DMS79 treated with DMSO at 0.1 percent for 48 hours (cell line): ENCODE measurements at places on chromosomes 4 and X.
A peak's percentile ranks its signal among the peaks of the same experiment; 100 is the strongest.

- no peak for DNase-seq
Observed at GRCh38 chr4:67522851-67523671, 22.2 kb downstream of the CENPC start.

DNA sequence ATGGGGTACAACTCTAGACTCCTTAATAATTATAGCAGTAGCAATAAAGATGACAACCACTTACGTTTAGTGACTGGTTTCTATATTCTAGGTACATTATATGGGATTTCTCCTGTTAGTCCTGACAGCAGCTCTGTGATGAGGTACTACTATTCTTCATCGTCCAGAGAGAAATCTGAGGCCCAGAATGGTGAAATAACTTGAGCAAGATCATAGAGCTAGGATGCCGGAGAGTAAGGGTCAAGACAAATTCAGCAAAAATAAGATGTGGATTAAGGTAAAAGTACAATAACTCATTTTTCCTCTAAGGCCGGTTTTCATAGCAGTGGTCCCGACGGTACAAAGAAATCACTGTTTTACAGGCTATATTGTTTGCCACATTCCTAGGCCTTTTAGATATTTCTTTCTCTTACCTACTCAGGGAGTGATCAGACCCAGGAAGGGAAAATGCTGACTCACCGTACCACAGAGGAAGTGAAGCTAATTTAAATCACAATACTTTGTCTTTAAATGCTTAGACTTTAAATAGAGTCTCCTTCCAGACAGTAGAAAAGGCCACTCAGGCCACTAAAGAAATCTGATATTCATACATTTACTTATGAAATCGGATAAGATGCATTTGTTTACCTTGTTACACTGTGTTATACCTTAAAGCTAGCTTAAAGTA, 2023.0 kb upstream of the AGA start:
- no peak for DNase-seq

- no peak for DNase-seq
Observed at GRCh38 chr4:40750461-40751258, 905 bp downstream of the NSUN7 start.

- no peak for DNase-seq
Observed at GRCh38 chrX:119622356-119623232, 16.4 kb upstream of the NKRF start.

GRCh38 chr4:180009316-180009715, 2233.9 kb upstream of the TENM3 start:
- no peak for DNase-seq

- no peak for DNase-seq
Observed at GRCh38 chr4:98509721-98510120, 148.7 kb downstream of the TSPAN5 start.

DNA sequence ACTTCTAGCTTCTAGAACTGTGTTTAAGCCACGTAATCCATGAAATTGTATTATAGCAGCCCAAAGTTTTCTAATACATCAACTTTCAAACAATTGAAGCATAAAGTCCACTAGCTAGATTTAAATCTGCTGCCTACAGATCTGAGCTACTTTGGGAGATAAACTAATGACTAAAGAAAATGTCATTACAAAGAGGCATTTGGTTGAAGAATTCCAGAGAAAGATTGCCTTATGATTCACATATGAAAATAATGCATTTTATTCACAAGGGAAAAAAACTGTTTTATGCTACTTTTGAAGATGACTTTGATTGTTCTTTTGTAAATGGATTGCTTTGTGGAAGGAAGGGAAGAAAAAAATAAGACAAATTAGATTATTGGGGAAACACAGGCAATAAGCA, 124.1 kb upstream of the SLIT2 start:
- no peak for DNase-seq

DNA sequence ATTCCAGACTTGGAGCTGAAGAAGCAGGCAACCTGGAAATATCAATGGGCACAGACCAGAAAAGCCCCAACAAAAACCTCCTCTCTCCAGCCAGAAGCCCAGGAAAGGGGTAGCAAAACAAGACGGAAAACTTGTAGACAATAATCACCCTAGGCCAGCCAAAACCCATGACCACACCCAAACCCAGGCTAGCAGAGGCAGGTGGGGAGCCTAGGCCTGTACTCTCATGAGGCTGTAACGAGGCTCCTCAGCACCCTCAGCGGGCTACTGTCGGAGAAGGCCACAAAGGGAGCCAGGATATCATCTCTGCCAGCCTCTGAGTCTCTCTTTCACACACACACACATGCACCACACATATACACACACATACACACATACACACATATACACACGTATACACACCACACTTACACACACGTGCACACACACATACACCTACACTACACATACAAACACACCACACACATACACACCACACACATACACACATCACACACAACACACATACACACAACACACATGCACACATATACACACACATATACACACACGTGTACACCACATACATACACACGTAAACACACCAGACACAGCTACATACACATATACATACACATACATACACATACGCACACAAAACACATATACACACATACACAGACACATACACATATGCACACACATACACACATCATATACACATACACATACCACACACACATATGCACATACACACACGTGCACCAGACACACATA, 90.6 kb downstream of the FHDC1 start:
- DNase-seq: no peak

DNA sequence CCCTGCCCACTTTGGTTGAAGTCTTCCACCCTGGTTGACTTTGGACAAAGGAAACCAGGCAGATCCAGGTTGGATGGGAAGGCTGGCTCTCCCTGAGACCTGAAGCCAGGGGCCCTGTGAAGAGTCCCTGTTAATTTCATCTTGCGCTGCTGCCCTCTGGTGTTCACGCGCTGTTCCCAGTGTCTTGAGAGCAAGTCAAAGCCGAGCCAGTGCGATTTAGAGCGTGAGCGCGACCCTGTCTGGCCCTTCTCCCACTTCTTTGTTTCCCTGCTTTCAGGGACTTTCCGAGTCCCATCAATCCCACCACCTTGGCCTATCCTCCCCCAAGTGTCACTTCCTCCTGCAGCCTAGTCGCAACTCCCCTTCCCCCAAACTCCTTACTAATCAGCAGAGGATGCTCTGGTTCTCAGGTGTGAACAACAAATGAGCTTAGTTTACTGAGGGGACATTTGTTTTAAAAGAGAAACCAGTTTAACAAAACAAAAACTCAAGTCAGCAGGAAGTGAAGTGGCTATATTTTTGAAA, 25.8 kb upstream of the CHRNA9 start:
- DNase-seq: no peak

- no peak for DNase-seq
Observed at GRCh38 chr4:150289881-150290280, 211.6 kb downstream of the DCLK2 start.

DNA sequence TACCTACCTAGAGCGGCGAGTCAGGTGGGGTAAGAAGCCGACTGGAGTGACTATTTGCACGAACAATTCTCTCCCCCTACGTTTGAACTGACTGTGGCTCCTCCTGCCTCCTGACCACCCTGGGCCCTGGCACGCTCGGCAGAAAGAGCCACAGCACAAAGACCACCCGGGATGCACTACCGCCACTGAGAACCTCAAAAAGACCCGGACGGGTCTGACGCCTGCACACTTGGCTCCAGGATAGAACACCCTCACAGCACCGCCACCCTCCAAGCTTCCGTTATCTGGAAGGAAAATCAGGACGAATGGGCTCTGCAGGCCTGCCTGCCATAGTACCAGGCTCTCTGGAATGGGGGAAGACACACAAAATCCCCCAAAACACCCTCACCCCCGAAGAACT, 2.2 kb downstream of the LRPAP1 start:
- DNase-seq: no peak

- no peak for DNase-seq
Observed at GRCh38 chr4:77399831-77400230, 205.8 kb upstream of the CXCL13 start.

- DNase-seq: no peak
Observed at GRCh38 chrX:45479835-45480422, 279.3 kb upstream of the DIPK2B start.

DNA sequence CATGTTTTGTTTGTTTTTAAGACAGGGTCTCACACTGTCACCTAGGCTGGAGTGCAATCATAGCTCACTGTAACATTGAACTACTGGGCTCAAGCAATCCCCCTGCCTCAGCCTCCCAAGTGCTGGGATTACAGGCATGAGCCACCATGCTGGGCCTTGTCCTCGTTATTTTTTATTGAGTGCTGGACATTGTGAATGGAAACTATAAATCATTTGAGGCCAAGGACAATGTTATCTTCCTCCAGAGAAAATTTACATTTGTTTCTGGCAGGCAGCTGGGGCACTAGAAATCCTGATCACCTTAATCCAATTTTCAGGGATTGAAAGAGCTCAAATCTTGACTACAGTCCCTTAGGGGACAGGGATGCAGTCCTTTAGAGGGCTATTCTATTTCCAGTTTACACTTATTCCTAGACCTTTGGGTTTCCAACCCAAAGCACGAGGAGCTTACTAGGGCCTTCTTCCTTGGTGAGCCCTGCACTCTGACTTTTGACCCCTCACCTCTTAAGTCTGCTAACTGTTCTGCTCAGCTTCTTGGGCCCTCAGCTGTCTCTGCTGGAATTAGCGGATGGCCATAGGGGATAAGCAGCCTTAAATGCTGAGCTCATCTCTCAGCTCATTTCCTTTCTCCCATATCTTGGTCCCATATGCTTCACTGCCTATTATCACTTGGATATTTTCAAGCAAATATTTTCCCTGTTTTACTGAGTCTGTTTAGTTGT, 23.0 kb upstream of the PDZD4 start:
- DNase-seq: no peak

GRCh38 chrX:68746988-68747387, 81.8 kb upstream of the EFNB1 start:
- DNase-seq: peak; percentile 5

GRCh38 chr4:38139187-38139586, 179.0 kb downstream of the PTTG2 start:
- no peak for DNase-seq

DNA sequence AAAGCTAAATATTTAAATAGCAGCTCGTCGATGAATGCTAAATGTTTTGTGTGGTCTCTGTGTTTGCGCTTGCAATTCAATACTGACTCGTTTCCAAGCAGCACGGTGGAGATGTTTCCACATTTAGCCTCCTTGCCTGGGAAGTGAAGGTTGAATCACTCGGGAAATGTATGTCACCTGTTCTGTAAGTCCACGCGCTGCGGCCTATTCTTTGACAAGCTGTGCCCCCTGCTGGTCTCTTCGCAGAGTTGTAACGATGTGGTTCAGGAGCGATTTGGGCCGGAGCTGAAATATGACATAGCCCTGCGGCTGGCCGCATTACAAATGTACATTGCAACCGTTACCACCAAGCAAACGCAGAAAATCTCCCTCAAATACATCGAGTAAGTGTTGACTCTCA, 89.6 kb upstream of the PRPS2 start:
- peak; percentile 4 for DNase-seq

- DNase-seq: no peak
Observed at GRCh38 chr4:169179609-169180521, 90.9 kb downstream of the SH3RF1 start.

DNA sequence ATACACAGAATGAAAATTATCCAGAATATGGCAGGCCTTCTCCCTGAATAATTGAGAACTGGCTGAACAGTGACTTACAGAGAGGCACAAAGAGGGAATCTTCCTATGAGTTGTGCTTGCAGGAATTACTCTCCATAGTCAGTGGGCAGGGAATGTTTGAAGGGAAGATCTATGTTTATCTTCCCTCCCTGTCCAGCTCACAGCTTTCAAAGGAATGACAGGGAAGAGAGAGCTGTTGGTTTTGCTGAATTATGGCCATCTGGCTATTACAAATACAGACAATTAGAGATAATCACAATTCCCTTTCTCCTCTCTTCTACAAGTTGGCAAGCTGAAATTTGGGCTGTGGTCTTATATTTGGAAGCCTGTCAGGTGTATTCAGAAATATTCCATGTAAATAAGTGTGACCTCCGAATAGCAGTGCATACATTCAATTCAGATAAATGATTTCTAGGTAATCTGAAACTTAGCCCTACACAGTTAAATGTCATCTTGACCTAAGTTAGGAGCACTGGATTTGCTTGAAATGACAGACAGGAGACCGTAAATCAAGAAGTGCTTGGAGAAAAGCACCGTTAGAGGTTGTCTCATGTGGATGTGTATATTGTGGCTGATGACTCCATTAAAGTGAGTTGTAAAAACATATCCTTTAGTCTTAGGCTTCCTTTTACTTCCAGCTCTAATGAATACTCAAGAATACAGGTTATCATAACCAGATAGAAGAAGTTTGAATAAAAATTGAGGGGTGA, 136.8 kb downstream of the C4orf33 start:
- DNase-seq: no peak

- no peak for DNase-seq
Observed at GRCh38 chrX:153582896-153583295, 16.0 kb downstream of the CCNQ start.

DNA sequence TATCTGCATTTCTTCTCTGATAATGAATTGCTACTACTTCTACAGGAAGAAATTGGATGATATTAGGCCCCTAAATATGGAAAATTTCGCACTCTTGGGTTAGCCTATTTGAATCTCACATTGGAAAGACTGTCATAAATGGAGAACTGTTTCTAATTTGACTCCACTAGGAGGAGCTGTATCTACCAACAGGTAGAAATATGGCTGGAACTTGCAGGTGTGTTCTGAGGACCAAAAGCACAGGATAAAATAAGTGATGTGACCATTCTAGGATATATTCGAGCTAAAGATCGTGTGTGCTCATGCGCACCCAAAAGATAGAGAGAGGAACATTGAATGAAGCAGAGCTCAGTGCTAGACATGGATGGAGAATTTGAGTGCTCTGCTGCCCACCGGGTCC, 4.8 kb upstream of the NKAP start:
- DNase-seq: no peak

- DNase-seq: no peak
Observed at GRCh38 chr4:155025762-155026457, 182.5 kb upstream of the NPY2R start.

- DNase-seq: no peak
Observed at GRCh38 chrX:22059775-22060174, 27.6 kb downstream of the PHEX start.

- DNase-seq: no peak
Observed at GRCh38 chr4:80206521-80207171, 9.3 kb downstream of the PRDM8 start.

- DNase-seq: no peak
Observed at GRCh38 chrX:19772096-19772821, 115.1 kb downstream of the SH3KBP1 start.

DNA sequence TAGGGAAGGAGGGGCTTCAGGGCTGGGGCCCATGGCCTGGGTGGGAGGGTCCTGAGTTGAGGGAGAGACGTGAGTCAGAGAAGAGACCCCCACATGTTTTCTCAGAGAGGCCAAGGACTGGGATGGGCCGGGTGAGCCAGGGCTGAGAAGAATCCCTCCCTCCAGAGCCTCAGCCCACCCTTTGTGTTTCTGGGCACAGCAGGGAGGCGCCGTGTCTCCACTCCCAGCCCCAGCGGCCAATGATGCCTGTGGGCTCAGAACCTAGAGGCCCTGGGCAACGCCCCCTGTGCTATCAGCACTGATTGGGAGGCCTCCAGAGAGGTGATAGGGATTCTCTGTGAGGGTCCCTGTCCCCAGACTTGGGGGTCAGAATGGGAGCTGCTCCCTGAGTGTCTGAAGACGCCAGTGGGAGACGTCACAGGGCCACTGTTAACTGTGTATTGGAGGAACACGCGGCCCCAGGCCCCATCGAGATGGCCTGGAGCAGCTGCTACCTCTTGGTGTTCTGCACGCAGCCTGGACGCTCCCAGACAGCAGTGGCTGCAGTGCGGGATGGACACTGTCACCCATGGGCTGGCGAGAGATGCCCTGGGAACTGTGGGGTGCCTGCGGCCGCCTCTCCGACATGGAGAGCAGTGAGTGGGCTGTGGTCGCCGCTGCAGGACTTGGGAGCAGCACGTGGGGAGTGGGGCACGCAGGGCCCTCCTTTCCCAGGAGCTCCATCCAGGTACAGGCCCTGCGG, 8.5 kb downstream of the FGFRL1 start:
- no peak for DNase-seq
